ENCODE measurements at places on chromosomes 5 and 9. TPM values are rescaled to one million over a fixed set of nuclear protein-coding genes. Genes with fewer than 3 reads are reported as not detected.

SFXN1 gene
- 350 TPM for total RNA-seq

- DNase-seq = no peak
Measured at GRCh38 chr9:642014-642413, 199.5 kb upstream of the DMRT1 start.

DNA sequence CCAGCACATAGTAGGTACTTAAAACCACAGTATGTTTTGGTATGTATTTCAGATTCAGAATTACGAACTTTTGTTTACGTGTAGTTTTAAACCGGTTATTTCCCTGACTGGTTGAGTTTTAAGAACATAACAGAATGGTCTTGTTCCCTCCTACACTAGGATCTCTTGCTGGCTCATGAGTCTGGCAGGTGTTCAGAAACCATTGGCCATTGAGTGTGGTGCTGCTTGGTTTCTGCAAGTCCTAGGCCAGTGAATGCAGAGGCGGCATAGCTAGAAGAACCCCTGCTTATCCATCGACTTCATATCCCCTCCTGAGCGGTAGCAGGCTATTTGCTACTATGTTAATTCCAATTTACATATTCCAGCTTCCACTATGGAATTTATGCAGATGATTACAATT lies 65.6 kb downstream of the GPR21 start:
- DNase-seq = no peak

DNA sequence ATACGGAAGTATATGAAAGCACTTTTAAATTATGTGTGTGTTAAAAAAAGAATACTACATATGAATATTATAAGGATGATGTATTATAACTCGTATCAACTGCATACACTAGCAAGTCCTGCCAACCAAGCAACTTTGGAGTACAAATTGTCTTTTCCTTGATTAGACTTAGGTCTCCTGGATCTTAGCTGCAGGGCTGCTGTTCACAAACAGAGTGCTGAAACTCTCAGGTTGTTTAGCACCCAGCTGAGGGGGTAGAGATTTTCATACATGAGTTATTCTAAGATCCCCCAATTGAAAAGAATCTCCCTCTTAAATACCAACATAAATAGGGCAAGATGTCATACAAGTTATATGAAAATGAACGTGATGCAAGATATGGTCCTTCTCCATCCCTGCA lies 149.8 kb upstream of the TNC start:
- DNase-seq = no peak

- no peak for DNase-seq
Measured at GRCh38 chr9:37926737-37927118, 22.8 kb upstream of the SLC25A51 start.

DNA sequence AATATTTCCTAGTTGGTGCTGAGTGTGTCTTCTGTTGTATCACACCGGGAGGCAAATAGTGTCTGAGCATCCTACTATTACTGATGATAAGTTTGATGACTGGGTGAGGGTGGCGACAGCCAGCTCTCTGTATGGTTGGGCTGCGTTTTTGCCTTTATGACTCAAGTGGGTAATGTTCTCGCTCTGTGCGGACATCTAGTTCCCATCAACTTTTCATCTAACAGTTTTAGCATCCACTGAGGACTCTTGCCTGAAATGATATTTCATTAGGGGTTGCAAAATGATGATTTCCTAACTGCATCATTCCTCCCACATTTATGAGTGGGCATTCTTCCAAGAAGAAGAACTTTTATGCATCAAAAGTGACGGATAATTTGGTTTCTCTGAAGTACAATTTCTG lies 26.5 kb downstream of the HMCN2 start:
- no peak for DNase-seq

GRCh38 chr9:7963026-7963425 lies 163.4 kb upstream of the DMAC1 start:
- no peak for DNase-seq

DNA sequence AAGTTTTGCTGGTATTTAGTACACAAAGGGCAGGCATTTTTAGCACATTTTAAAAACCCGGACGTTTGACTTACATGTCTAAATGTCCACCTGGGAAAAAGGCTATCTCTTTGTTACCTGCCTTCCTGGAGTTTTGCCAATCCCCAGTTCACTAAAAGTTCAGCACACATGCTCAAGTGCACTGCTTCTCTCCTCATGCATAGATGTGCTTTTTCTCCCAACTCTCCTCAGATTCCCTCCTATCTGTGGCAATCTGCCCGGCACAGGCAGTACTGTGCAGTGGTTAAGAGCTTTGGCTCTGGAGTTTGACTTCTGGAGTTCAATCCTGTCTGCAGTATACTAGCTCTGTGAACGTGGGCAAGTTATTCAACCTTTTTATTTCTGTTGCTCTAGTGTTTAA lies 8.3 kb upstream of the CCNO start:
- no peak for DNase-seq

- no peak for DNase-seq
Measured at GRCh38 chr5:160385496-160385895, 14.4 kb downstream of the FAM200C start.

GRCh38 chr5:158414333-158414762 lies 555.4 kb upstream of the CLINT1 start:
- no peak for DNase-seq

GRCh38 chr9:2495221-2496005 lies 126.2 kb upstream of the VLDLR start:
- no peak for DNase-seq

DNA sequence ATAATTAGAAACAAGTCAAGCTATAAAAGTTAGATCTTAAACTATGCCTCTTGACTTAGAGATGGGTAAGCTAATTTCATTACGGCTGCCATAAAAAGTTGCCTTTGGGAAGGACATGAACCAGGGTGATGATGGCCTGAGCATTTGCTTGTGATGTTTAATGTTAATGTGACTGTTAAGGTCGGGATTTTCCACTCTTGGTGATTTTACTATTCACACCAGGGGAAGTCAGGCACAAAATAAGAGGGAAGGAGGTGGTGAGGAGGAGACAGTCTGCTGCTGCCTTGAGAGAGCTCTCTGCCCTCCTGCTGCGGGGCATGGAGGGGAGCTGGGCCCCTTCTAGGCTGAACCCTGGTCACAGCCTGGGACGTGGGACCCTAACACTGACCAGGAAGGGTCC lies 34.4 kb downstream of the AHRR start:
- no peak for DNase-seq
